Activated naive CD4-positive, alpha-beta T cell treated with anti-CD3 and anti-CD28 coated beads, Interleukin-2, amount 50 U/mL, for 72 hours (primary cell): ENCODE measurements at places on chromosomes 7 and 10. TPM values are rescaled to one million over a fixed set of nuclear protein-coding genes. Genes with fewer than 3 reads are reported as not detected.

DNA sequence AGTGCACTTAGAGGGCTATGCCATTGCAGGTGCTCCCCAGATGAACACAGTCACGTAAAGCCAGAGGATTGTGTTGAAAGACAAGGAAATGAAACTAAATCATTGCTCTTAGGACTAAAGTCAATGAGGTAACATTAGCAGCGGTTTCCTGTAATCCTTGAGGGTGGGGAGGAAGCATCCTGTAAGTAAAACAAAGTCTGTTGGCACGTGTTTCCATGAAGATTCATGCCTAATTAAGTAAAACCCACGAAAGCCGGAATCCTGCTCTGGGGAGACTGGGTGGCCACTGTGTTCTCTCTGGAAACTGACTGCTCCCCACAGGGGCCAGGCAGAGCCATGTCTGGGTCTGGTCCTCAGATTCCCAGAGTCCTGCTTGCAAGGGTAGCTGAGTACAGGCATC, 18.3 kb downstream of the STEAP1B start:
- DNase-seq = no peak

The GIMAP8 gene
- total RNA-seq = 13.5 TPM

GRCh38 chr10:69228151-69228550, 8.0 kb downstream of the HKDC1 start:
- DNase-seq = no peak

The ATG9B gene
- 1.1 TPM for total RNA-seq

- DNase-seq = no peak
Measured at GRCh38 chr10:19772972-19773371, 43.3 kb upstream of the PLXDC2 start.

GRCh38 chr10:77029777-77030717, 607.6 kb downstream of the KCNMA1 start:
- DNase-seq = no peak

The SGCE gene
- 0.64 TPM for total RNA-seq

The PIP gene
- not detected for total RNA-seq

The HTR7 gene
- 0.18 TPM for total RNA-seq

The TMEM184A gene
- 0.73 TPM for total RNA-seq

DNA sequence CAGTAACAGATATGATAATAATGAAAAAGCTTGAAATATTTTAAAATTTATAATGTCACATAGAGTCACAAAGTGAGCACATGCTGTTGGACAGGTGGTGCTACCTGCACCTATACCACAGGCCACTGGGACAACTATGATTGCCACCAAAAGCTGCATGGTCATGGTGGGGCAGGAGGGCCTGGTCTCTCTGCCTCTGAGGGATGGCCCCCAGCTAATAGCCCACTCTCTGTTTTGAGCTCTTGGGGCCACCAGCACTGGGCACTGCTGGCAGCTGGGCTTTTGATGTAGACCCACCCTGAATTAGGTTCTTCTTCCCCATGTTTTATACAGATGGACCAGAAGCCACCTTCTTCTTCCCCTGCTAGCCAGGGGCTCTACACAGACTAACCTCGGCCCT, 265.4 kb downstream of the KCND2 start:
- no peak for DNase-seq

The WNT8B gene
- 0.20 TPM for total RNA-seq

- DNase-seq = no peak
Measured at GRCh38 chr10:109741712-109742111, 181.6 kb downstream of the XPNPEP1 start.

The PRSS1 gene
- not detected for total RNA-seq

DNA sequence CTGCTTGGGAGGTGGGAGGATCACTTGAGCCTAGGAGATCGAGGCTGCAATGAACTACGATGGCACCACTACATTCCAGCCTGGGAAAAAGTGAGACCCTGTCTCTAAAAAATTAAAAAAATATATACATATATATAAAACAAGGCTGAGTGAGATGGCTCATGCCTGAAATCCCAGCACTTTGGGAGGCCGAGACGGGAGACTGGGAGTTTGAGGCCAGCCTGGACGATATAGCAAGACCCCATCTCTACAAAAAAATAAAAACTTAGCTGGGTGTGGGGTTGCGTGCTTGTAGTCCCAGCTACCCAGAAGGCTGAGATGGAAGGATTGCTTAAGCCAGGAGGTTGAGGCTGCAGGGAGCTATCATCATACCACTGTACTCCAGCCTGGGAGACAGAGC, 87.6 kb downstream of the CARD11 start:
- no peak for DNase-seq

GRCh38 chr10:64040781-64041180, 519.6 kb downstream of the REEP3 start:
- DNase-seq = no peak

- DNase-seq = no peak
Measured at GRCh38 chr10:64477791-64478190, 956.6 kb downstream of the REEP3 start.

GRCh38 chr7:43689115-43689514, 40.2 kb downstream of the COA1 start:
- DNase-seq = no peak

The GBX1 gene
- total RNA-seq = 0.31 TPM

GRCh38 chr10:71397296-71398212, 834 bp downstream of the CDH23 start:
- DNase-seq = no peak

GRCh38 chr7:155998328-155998691, 186.0 kb upstream of the SHH start:
- peak; percentile 54 for DNase-seq

- DNase-seq = no peak
Measured at GRCh38 chr7:113092762-113093161, 6.1 kb upstream of the GPR85 start.

- peak; percentile 43 for DNase-seq
Measured at GRCh38 chr7:134513169-134513752, 14.1 kb upstream of the AKR1B10 start.

The FXYD4 gene
- not detected for total RNA-seq

The CHST3 gene
- total RNA-seq = 0.16 TPM

The LARP4B gene
- 122 TPM for total RNA-seq

The ORC5 gene
- total RNA-seq = 19.6 TPM
